ENCODE measurements at places on chromosomes 5 and 9. TPM values are rescaled to one million over a fixed set of nuclear protein-coding genes. Genes with fewer than 3 reads are reported as not detected.

PCDHGB6 gene
- not detected for total RNA-seq

- no peak for DNase-seq
These were observed 54.2 kb upstream of the SPRY4 start for GRCh38 chr5:142378737-142379634.

- no peak for DNase-seq
These were observed 255.0 kb downstream of the NDUFS4 start for GRCh38 chr5:53815471-53815870.

PCDHGC4 gene
- not detected for total RNA-seq

GRCh38 chr9:91898451-91899218, 51.4 kb downstream of the ROR2 start:
- peak; percentile 9 for DNase-seq

- DNase-seq: no peak
These were observed 91.0 kb upstream of the JAK2 start for GRCh38 chr9:4894076-4894475.

DNA sequence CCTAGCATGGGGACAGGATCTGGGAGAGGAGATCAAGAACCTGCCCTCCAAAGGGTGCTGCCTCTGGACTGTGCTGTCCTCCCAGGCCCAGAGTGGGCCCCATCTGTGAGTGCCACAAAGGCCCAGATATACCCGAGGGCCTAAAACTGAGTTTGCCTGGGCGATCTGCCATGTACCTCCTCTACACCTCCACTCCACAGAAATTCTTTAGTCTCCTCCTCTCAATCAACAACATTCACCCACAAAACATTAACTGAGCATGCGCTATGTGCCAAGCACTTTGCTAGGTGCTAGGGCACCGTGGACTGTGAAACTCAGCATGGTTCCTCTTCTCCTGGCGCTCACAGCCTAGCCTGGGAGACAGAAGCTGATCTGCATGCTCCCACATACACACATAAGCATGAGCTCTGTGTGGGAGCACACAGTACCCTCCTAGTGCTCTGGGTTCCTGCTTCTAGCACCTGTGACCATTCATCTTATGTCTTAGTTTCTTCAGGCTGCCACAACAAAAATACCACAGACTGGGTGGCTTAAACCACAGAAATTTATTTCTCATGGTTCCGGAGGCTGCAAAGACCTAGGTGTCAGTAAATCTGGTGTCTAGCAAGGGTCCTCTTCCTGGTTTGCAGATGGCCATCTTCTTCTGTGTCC, 82.0 kb upstream of the FSTL4 start:
- DNase-seq: no peak

PAM gene
- total RNA-seq: 14.5 TPM

DNA sequence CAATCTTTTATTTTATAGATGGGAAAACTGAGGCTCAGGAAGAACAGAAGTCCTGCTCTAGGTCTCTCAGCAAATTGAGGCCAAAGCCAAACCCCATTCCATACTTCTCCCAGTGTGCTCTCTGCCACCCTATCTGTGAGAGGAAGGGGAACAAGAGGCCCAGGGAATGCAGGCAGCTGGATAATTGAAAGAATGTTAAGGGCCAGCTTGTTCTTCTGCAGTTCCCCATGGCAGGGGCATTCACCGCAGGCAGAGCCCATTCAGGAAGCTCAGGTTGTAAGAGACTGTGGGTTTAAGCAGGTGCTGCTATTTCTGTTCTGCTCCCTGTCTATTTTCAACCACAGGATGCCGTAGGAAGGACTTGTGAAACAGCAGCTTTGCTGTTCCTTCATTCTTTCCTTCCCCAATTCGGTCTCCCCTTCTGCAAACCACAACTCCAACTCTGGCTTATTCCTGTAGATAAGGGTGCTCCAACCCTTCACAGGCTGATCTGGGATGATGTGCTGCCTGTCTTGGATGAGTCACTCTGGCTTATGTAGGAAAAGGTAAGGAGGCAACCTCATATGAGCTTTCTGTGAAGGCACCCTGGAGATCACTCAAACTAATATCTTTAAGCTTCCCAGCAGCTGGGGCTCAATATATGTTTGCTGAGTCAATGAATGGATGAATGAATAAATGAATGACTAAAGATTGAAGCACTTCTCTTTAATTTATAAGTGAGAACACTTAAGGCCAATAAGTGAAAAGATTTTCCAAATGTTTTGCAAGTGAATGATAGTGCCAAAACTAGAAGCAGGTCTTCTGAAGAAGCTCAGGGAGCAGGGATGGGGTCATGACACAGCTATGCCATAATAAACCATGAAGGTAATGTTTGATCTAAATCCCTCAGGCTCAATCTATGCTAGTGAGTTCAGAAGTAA, 377.6 kb downstream of the BRINP1 start:
- DNase-seq: no peak

Measured in HepG2 (cell line).